Heart left ventricle (tissue), 16 donors: ENCODE measurements at places on chromosomes 2 and 18. TPM values are rescaled to one million over a fixed set of nuclear protein-coding genes. Genes with fewer than 3 reads are reported as not detected.

CTAGE1 gene
- total RNA-seq: not detected

AP1S3 gene
- total RNA-seq: 0.63 TPM

PTH2R gene
- total RNA-seq: 0.34 TPM

IL1R2 gene
- not detected for total RNA-seq

XPO1 gene
- 77.9 TPM for total RNA-seq

TUBA3E gene
- total RNA-seq: 44.7 TPM

PLB1 gene
- total RNA-seq: 5.5 TPM

DNA sequence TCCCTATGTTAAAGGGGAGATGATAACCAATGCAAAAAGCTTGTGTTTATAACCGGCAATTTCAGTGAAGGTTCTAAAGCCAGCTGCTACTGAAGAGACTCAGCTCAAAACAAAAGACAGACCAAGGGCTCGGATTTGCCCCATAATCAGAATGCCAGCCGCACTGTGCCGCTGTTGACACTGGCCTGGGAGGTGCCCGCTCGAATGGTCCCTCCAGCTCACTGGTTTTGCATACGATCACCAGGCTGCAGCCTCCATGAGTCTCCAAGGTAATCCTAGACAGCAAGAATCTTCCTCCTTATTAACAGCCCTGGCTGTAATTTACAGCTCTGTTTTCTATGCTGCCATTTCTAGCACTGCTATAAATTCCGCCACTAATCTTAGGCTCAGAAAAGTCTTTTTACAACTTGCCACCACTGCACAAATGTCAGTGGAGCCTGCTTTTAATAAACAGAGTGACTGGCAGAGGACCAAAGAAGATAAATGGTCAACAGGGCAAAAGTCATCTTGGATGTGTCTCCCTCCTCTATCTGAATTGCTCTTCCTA is 155.7 kb upstream of the SH3BP4 start:
- DNase-seq: no peak

DNA sequence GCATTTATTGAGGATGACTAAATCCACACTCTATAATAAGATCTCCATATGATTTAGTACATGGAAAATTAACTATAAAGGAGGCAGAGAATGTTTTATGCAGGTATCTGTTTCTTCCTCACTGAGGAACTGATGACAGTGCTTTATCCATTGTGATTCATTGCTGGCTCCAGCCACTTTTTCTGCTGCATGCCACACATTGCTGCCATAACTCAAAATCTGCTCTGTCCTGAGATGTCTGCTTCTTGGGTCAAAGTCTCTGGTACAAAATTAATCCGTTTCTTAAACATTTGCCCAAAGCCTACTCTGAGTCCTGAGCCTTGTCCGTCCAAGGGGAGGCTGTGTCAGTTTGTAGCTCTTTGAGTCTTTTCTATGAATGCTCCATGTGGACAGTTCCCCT is 15.5 kb upstream of the ARHGAP28 start:
- no peak for DNase-seq

- no peak for DNase-seq
Observed at GRCh38 chr18:55214534-55214933, 255.3 kb upstream of the CCDC68 start.

DNA sequence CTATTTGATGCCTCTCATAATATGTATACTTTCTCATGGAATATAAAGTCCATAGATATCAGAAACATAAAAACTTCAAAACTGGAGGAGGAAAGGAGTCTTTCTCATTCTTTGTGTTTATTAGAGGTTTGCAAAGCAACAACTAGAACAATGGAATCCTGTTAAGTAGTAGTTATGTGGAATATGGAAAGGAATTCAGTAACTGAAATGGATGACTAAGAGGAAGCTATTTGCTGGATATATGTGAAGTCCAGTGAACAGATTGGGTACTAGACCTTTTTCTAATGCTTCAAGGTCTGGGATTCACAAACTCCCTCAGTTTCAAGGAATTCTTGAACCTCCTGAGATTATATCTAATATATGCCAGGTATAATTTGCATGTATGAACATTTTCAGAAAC is 353.6 kb upstream of the FANCL start:
- DNase-seq: no peak

DNA sequence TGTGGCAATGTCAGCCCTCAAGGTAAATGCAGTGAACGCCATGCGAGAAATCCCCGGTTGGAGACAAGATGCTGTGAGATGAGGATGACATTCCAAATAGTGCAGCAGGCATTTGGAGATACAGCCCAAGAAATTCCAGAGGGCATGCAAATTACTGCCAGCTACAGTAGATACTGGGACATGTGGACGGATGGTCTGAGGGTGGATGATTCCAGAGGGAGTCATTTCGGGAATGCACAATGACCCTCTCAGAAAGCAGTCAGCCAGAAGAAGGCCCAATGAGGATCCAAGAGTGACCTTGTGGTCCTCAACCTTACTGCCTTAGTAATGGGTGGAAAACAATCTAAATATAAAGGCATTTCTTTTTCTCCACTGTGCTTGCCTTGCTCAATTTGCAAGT is 111.3 kb downstream of the HNRNPLL start:
- no peak for DNase-seq

GRCh38 chr2:41720331-41721251 is 327.2 kb upstream of the PKDCC start:
- no peak for DNase-seq

DNA sequence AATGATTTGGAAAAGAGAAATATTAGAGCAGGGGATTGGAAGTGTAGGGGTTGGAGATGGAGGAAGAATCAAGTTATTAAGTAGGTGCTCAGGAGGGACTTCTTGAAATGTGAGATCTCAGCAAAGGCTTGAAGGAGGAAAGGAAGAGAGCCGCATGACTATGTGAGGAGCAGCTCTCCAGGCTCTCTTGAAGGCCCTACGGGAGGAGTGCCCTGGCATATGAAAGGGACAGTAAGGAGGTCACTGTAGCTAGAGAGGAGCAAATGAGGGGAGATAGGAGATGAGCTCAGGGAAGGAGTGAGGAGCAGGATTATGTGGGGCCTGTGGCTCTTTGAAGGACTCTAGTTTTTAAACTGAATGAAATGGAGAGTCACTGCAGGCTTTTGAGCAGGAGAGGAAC is 181.1 kb upstream of the NABP1 start:
- DNase-seq: no peak

DNA sequence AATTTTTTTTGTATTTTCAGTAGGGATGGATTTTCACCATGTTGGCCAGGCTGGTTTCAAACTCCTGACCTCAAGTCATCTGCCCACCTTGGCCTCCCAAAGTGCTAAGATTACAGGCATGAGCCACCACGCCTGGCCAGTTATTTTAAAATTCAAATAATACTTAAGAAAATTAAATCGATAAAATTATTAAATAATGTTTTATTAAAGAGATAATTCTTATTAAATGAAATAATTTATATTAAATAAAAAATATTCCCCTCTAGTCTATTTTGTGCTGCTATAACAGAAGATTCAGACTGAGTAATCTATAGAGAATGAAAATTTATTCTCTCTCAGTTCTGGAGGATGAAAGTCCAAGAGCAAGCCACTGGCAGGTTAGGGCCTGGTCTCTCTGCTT is 61.2 kb downstream of the PDK1 start:
- DNase-seq: no peak

DNA sequence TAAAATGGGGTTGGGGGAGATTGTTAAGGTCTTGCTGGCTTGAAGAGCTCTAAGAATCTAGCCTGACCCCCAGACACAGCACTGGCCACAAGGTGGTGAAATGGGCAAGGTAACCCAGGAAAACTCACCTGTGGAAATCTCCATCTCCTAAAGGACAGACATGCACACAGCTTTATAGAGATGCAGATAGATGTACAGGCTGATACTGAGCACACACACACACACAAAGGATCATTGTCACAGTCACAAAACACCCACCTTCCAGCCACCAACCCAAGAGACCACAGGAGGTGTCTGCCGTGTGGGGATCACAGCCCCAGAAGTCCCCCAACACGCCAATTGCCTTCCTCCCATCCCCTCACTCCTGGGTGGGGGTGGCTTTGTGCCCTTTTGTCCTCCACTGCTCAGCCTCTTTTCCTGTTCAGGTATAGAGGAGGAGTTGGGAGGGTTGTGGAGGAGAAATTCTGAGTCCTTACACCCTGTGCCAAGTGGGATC is 3.2 kb upstream of the CYP26B1 start:
- no peak for DNase-seq

- DNase-seq: no peak
Observed at GRCh38 chr2:35454966-35455638, 900.5 kb upstream of the CRIM1 start.

DNA sequence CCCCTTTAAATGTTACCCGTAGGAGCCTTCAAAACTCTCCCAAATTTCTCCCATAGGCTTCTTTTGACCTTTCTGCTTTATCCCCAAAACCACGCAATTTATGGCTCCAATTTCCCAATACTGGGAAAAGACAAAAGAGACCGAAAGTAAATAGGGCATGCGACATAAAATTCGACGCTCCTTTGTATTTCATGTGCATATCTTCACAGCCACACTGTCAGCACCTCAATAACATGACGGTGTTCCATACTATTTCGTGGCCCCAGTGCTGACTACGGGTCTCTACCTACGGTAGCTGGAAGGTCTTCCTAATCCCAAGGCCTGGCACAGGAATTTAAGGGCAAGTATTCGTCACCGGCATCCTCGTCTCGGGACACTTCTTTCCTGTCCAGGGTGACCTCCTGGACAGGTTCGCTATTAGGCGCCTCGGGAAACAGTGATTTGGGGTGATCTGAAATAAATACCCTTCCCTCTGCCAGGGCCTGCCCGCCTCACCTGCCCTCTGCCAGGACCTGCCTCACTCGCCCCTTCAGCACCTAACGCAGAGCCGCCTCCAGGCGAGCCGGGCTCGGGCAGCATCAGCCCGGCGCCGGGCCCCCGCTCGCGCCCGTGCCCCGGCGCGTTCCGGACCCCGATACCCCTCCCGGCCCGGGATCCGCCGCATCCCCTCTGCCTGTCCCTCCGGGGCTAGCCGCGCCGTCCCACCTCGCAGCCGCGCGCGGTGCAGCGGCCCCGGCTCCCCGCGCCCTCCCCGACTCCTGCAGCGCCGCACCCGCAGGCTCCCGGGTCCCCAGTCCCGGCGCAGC is 680 bp downstream of the DTNB start:
- peak; percentile 38 for DNase-seq

DNA sequence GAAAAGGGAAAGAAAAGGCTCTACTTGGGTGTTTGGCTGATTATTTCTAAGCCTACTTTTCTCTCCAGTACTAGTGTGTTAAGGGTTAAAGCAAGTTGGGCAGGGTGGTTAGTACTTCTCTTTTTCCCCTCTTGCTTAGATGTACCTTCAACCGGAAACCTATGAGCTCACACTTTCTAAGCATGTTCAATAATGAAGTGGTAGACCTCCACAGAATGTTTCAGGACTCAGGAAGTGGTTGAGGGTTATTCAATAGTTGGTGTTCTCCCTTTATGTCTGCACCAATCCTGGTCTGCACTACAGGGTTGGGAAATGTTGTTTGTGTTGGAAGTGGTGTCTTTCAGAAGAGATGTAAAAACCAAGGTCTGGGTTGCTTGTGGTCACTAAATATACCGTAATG is 137.1 kb downstream of the ZEB2 start:
- no peak for DNase-seq

- peak; percentile 72 for DNase-seq
Observed at GRCh38 chr2:111898703-111899514, 502 bp downstream of the MERTK start.

GRCh38 chr2:200430017-200430416 is 79.9 kb downstream of the KCTD18 start:
- no peak for DNase-seq

- DNase-seq: no peak
Observed at GRCh38 chr2:28322051-28322450, 70.6 kb upstream of the FOSL2 start.

DNA sequence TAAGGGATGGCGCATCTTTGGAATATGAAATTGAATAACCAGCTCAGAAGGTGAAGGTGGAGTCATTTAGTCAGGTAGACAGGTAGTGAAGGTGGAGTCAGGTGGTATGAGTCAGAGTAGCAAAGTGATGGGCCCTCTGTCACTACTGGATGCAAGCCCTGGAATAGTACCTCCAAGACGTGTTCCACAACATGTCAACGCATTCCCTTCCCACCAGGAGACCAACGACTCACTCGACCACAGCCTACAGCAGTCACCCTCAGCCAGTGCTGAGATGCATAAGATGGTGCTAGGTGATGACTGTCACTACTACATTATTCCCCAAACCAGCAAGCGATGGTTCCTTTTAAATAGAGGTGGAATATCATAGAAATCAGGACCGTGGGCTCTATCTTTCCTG is 6.8 kb downstream of the CPLX4 start:
- DNase-seq: no peak
